ENCODE measurements at places on chromosomes 5 and 9. TPM values are rescaled to one million over a fixed set of nuclear protein-coding genes. Genes with fewer than 3 reads are reported as not detected.

SHOC1 gene
- under 0.01 TPM for total RNA-seq

AGXT2 gene
- not detected for total RNA-seq

ADAMTS12 gene
- total RNA-seq: 8.3 TPM

IRF1 gene
- 22.1 TPM for total RNA-seq

QRFP gene
- total RNA-seq: not detected

DNA sequence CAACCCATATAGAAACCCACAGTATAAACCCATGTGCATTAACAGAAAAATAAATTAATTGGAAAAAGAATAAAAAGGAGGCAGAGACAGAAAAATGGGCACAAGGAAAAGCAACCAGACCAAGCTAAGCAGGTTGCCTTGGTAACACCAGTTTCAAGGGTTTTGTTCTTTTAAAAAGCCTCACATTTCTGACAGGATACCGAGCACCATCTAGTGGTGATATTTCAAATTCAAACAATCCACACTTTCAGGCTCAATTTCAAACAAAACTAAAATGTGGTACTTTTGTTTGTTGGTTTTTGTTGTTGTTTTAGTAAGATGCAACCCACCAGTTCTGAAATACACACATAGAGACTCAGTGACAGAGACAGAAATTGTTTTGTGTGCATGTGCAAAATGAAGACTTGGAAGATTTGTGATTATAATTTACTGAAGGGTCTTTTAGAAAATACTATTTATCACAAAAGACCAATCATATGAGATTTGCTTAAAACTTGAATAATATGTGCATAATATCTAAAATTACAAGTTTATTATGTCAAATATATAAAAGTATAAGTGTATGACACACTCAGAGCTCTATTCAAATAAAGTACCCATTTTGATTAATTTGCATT lies 318.2 kb downstream of the SLCO4C1 start:
- H3K4me3 ChIP-seq: no peak overlapping the region
- no peaks in the 10 kb centered on the region for H3K36me3 ChIP-seq
- no peaks in the 10 kb centered on the region for H3K4me1 ChIP-seq
- peak; percentile 83 for DNase-seq

DNA sequence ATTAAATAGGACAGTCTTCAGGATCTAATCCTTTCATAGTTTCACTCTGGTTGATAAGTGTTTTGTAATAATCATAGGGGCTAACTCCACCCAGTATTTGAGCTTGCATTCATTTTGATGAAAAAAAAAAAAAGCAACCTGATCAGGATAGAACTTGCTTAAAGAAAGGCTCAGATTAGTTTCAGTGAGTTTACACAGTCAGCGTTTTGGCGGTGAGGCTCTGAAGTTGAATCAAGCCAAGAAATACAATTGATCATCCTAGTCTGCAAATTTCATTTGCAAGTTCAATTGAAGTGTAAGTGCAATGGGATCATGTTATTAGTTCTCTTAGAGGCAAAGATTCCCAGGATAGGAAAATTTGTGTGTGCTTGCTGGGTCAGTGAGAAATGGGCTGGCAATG lies 159.7 kb upstream of the ELL2 start:
- peaks cover 43% of the 10 kb centered on the region for H3K4me1 ChIP-seq
- no peak for DNase-seq
- H3K36me3 ChIP-seq: no peaks in the 10 kb centered on the region
- H3K27me3 ChIP-seq: no peaks in the 10 kb centered on the region
- H3K4me3 ChIP-seq: no peak overlapping the region

- peak overlapping the region; percentile 91 for H3K27ac ChIP-seq
- H3K4me3 ChIP-seq: no peak overlapping the region
- peaks cover 18% of the 10 kb centered on the region for H3K36me3 ChIP-seq
- no peaks in the 10 kb centered on the region for H3K27me3 ChIP-seq
These were observed 201.5 kb downstream of the AOPEP start for GRCh38 chr9:94927762-94928670.

DNA sequence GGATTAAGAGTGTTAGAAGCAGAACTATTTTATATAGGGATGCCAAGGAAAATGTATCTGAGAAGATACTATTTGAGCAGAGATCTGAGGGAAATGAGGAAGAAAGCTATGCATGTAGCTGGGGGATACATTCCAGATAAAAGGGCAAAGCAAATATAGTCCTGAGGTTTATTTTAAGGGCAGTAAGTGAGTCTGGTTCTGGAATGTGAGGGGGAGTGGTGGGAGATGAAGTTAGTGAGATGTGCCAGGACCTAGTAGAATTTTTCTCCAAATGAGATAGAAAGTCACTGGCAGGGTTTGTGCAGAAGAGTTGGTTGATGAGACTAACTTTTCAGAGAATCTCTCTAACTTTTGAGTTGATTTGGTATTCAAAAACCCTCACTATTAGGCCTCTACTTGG lies 374.7 kb downstream of the ADGRV1 start:
- no peak overlapping the region for H3K4me3 ChIP-seq
- H3K36me3 ChIP-seq: no peaks in the 10 kb centered on the region
- no peaks in the 10 kb centered on the region for H3K27me3 ChIP-seq

DNA sequence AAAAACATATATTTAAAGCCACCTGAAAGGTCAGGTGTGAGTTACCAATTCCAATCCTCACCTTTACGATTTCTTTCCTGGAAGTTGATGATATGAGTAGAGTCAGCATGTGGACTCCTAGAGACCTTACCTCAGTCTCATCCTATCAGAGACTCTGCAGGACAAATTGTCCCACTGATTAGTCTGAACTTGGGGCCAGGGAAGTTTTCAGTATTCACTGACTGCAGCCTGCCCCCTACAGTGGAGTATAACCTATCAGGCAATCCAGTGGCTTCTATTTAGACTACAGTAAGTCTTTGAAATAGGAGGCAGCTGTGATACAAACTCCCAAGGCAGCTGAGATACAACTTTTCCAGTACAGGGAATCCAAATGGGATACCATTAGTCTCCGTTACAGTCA lies 449.4 kb upstream of the CDH10 start:
- no peak overlapping the region for H3K27ac ChIP-seq
- DNase-seq: no peak
- H3K4me3 ChIP-seq: no peak overlapping the region
- no peaks in the 10 kb centered on the region for H3K4me1 ChIP-seq
- H3K27me3 ChIP-seq: no peaks in the 10 kb centered on the region

- H3K4me3 ChIP-seq: peak overlapping the region; percentile 95
- H3K27ac ChIP-seq: peak overlapping the region; percentile 98
- H3K4me1 ChIP-seq: peaks cover 21% of the 10 kb centered on the region
- no peaks in the 10 kb centered on the region for H3K27me3 ChIP-seq
- no peak for DNase-seq
These were observed 621 bp downstream of the AK6 start for GRCh38 chr5:69368458-69369339.

GRCh38 chr9:76676857-76677256 lies 87.4 kb upstream of the PCA3 start:
- H3K4me3 ChIP-seq: no peak overlapping the region
- DNase-seq: no peak
- no peaks in the 10 kb centered on the region for H3K36me3 ChIP-seq
- H3K27ac ChIP-seq: peak overlapping the region; percentile 67
- no peaks in the 10 kb centered on the region for H3K27me3 ChIP-seq

GRCh38 chr9:19445452-19445851 lies 36.6 kb downstream of the ACER2 start:
- no peak overlapping the region for H3K4me3 ChIP-seq
- no peaks in the 10 kb centered on the region for H3K36me3 ChIP-seq
- peaks cover 4% of the 10 kb centered on the region for H3K4me1 ChIP-seq
- H3K27me3 ChIP-seq: no peaks in the 10 kb centered on the region
- no peak for DNase-seq

DNA sequence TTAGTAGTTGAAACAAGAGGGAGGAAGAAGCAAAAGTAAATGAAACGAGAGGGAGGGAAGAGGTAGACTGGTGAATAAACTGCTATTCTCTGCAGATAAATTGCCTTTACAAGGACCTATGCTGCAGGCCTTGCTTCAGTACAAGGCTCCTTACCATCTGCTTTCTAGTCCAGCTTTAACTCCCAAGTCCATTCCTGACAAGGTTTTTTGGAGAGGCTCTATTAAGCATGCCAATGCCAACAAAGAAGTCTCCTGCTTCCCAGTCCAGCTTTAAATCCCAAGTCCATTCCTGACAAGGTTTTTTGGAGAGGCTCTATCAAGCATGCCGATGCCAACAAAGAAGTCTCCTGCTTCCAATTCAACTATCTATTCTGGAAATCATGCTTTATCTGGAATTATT lies 244.9 kb downstream of the GABRB2 start:
- no peak for DNase-seq
- H3K27me3 ChIP-seq: no peaks in the 10 kb centered on the region
- no peak overlapping the region for H3K4me3 ChIP-seq
- no peaks in the 10 kb centered on the region for H3K4me1 ChIP-seq
